ENCODE measurements at places on chromosomes 12 and 14.

- DNase-seq = peak; percentile 97
Observed at GRCh38 chr12:51172515-51173431, at the start of gene TFCP2. Gene TFCP2 (minus strand): TSS chr12:51173135. CDS start chr12:51172422, 713 bp downstream.

DNA sequence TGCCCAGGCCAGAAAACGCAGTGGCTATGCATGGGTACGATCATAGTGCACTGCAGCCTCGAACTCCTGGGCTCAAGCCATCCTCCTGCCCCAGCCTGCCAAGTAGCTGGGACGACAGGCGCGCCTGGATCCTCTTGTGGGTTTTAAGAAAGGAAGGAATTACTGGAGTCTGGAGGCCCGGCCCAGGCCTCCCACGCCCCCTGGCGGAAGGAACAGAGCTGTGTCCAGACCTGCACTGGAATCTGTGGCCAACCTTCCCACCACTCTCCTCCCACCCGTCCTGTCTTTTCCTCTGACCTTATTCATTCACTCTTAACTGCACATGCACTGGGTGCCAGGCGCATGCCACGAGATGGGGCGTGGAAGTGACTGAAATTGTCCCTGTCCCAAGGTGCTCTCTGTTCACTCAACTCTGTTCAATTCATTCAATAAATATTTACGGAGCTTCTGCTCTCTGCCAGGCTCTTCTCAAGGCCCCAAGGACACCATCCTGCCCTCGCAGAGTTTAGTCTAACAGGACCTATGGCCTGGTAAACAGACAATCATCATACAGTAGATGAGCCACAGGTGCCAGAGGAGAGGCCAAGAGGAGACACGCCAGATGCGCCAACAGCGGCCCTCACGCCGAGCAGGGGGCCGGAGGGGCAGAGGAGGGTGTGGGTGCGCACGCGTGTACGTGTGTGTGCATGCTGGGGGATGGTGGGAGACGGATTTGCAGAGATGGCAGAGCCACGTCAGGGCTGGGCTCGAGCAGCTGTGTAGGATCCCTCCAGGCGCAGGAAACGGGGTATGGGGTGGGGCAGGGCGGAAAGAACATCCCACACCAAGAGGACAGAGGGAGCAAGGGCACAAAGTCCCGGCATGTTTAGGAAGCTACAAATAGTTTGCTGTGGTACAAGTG lies 13.7 kb upstream of the TMEM106C start:
- peak; percentile 77 for DNase-seq

GRCh38 chr12:47855502-47855901 lies 35.8 kb upstream of the HDAC7 start:
- no peak for DNase-seq

DNA sequence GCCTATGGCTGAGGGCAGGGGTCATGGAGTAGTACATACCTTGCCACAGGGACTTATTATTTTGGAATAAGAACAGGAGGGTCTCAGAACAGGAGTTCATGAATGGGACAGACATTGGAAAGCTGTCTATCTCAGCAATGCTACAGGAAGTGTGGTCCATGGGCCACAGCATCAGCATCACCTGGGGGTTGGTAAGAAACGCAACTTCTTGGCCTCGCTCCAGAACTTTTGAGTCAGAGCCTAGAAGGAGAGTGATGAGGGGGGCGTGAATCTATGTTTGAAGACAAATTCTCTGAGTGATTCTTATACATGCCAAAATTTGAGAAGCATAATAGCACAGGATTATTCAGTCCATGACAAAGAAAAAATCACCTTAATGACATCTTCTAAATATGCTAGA lies 156.6 kb downstream of the RPAP3 start:
- no peak for DNase-seq

DNA sequence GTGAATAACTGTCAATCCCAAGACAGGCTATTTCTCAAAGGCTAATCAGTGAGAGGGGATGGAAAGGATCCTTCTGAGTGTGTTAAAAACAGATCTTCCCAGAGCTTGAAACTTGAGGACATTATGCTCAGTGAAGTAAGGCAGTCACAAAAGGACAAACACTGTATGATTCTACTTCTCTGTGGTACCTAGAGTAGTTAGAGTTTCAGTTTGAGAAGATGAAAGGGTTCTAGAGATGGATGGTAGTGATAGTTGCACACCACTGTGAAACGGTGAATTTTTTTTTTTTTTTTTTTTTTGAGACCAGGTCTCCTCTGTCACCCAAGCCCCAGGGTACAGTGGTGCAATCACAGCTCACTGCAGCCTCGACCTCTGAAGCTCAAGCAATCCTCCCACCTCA lies 133.8 kb downstream of the SAMD4A start:
- no peak for DNase-seq

DNA sequence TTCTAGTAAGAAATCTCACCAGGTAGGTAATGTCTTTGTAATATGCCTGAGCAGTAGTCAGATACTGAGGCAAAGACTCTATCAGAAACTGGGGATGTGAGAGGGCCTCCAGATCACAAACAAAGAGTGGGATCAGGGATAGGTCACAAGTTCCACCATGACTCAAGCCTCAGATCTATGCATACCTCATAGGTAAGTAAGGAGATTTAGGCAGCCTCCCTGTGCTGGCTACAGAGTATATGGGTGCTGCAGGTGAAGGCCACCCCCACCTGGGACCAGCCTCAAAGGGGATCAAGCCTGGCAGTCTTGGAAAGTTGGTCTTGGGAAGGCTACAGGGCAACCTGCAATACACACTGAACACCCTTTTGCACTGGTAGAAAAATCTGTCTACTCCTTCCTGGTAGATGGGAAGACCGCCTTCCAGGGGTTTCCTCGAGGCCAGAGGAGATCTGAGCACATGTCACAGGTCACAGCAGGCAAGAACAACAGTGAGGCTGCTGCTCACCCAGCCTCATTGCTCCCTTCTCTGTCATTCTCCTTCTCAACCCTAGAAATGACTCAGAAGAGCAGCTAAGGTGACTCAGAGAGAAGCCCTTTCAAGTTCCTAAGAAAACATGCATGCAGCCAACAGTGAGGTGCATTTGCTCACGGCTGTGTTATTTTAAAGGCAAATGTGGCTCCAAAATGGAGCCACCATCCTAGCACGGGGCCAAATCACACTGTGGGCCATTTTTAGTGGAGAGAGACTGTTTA lies 143.4 kb upstream of the CDKN3 start:
- peak; percentile 63 for DNase-seq

DNA sequence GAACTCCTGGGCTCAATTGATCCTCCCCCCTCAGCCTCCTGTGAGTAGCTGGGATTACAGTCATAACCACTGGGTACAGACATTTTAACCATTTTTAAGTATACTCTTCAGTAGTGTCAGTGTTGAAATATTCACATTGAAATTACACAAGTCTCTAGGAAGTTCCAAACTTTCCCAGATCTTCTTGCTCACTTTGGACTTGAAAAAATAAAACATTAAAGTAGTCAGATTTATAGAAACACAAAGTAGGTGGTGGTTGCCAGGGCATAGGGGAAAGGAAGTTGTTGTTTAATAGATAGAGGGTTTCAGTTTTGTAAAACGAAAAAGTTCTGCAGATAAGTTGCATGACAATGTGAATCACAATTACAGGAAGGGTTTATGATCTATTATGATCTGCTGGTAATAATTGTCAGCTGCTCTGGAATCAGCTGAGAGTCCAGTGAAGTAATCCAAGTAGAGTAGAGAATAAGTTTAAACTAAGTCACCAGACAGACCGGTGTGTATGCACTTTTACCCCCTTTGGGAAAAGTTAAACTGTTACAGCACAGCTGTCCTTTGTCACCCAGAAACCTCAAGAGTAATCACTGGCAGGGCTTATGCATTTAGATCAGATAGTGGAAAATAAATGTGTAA lies 27.4 kb downstream of the PCNX1 start:
- peak; percentile 71 for DNase-seq

DNA sequence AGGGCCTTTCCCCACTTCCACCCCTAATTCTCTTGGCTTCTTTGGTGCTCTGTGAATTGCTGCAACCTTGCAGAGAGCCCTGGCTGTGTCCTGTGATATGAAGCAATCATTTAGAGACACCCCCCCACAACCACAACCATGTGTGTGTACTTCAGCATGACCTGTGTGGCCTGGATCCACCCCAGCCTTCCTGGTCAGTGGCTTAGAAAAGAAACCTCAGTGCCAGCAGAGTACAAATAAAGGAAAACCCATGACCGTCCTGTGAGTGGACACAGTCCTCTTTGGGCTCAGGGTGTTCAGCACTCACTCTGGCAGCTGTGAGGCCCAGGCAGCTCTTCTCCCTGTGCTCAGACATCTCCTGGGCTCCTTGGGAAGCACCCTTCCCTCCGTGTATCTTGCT lies 206.6 kb upstream of the DIO3 start:
- peak; percentile 29 for DNase-seq

DNA sequence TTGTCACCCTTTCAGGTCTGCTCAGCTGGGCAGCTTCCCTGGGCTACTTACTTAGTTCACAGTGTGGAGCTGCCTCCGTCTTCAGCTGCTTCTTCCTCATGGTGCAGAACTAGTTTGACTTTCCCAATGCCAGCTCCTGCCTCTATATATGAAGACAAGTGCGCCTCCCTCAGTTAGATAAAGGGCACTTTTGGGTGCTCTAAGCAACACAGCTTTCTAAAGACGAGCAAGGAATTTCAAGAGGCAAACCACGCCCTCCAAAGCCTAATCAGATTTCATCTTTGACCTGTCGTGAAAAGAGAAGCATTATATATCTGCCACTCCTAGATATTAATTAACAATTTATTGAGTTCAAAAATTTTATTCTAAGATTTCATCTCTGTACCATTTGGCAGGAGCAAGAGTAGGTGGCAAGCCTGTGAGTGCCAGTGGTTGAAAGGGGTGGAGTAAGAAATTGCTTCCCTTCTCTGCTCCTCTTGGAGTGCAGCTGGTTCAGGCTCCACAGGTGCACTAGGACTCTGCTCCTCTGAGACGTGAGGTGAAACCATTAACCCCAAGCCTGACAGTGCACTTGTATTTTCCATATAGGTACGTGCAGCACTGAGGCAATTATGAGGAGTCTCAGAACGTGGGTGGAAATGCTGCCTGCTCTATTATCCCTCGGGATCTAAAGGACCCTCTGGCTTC lies 2.1 kb upstream of the SLC11A2 start:
- peak; percentile 23 for DNase-seq

- no peak for DNase-seq
Observed at GRCh38 chr12:58895053-58895452, 25.3 kb downstream of the LRIG3 start.

GRCh38 chr12:76259660-76260389 lies 88.4 kb downstream of the BBS10 start:
- DNase-seq = peak; percentile 97

DNA sequence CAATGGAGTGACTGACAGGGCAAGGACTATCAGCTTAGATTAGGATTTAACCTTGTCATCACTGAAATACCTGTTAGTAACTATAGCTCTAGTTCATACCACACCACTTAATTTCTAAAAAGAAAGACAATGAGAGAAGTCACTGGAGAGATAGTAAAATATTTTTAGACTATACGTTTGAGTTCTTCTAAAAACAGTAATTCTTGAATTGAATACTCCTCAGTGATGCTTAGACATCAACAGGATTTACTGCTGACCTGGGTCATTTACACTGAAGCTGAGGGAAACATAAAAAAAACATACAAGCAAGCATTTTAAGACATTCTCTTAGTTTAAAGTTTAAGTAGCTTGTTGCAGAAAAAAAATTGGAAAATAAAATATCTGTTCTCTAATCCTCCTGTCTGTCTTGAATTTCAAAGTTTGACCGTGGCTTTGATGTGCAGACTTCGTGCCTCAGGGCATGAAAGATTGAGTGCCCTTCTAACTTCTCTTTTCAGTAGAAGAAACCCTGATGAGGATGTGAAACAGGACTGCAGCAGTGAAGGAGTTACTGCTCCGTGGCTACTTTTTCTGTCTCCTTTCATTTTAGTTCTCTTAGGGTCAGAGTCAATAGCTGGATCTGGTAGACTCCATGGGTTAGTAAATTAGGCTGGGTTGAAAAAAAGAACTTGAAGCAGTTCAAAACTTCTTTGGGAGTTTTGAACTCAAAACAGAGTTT lies 172.2 kb downstream of the PTPRO start:
- no peak for DNase-seq
